Activated CD4-positive, alpha-beta T cell treated with anti-CD3 and anti-CD28 coated beads, Interleukin-2, amount 10 ng/mL, durations not matched to agents 24 days and 14 days (primary cell): ENCODE measurements at places on chromosomes 3 and 15.

DNA sequence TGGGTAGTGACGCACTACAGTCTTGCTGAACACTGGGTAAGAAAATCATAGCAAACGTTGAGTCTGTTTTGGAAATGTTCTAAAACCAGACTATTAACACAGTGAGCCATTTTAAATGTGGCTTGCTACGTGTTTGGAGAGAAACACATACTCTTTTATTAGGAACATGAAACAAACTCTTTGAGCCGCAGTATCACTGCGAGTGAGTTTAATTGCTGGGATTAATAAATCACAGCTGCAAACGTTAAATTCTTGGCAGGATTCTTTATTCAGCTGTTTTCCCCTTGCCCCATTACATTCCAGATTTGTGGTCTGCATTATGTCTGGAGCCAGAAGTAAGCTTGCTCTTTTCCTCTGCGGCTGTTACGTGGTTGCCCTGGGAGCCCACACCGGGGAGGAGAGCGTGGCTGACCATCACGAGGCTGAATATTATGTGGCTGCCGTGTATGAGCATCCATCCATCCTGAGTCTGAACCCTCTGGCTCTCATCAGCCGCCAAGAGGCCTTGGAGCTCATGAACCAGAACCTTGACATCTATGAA is 33.6 kb downstream of the BTD start:
- H3K36me3 ChIP-seq, result no peaks in the 10 kb centered on the region
- no peak overlapping the region for H3K27ac ChIP-seq
- no peaks in the 10 kb centered on the region for H3K27me3 ChIP-seq
- DNase-seq, result no peak

DNA sequence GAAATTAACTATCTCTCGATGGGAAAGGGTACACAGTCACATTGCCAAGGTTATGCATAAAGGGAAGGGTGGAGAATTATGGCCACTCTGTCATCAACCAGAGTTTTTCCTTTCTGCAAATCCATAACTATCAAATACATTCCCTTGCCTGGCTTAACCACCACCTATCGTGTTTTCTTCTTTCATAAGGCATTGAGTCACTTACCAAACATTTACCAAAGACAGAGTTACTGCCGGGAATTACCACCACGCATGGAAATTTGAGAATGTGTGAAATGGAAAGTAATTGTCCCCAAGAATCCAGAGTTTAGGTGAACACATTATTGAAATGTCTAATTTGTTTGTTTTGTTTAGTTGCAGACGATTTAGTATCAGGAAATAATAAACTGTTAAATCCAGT is 134.3 kb upstream of the LRRN1 start:
- no peak overlapping the region for H3K4me3 ChIP-seq
- no peak overlapping the region for H3K27ac ChIP-seq
- no peaks in the 10 kb centered on the region for H3K4me1 ChIP-seq
- H3K36me3 ChIP-seq, result no peaks in the 10 kb centered on the region
- no peak for DNase-seq
- H3K27me3 ChIP-seq, result no peaks in the 10 kb centered on the region

GRCh38 chr3:42043099-42043813 is 47.9 kb upstream of the TRAK1 start:
- no peaks in the 10 kb centered on the region for H3K27me3 ChIP-seq
- H3K36me3 ChIP-seq, result peaks cover 2% of the 10 kb centered on the region
- DNase-seq, result no peak

- no peak overlapping the region for H3K4me3 ChIP-seq
- H3K27me3 ChIP-seq, result no peaks in the 10 kb centered on the region
- no peak for DNase-seq
- no peak overlapping the region for H3K27ac ChIP-seq
These were observed 849.7 kb downstream of the ROBO2 start for GRCh38 chr3:77889616-77890015.
